Frontal cortex (tissue), 4 donors: ENCODE measurements at places on chromosomes 4 and X.

GRCh38 chrX:154661899-154662298 lies 8.5 kb upstream of the CTAG2 start:
- no peak for DNase-seq

DNA sequence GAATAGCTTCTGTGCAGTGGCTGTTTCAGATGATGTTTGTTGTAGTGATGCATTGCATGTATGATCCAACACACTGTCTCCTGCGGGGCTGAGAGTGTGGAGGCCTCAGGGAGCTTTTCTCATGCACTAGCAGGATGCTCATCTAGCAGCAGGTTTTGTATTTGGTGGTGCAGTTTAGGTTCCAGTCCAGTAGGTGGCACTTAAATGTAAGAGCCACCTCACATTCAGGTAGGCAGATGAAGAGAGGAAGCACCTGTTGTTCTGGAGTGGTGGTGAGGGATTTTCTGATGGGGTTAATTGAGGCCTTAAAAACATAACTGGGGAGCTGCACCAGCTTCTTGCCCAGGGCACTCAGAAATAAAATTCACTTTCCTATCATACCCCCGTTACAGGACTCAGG lies 300.9 kb downstream of the SPIN4 start:
- no peak for DNase-seq

GRCh38 chr4:13642170-13642950 lies 14.8 kb upstream of the BOD1L1 start:
- DNase-seq, result no peak

GRCh38 chr4:142405021-142405694 lies 440.9 kb downstream of the INPP4B start:
- DNase-seq, result no peak

DNA sequence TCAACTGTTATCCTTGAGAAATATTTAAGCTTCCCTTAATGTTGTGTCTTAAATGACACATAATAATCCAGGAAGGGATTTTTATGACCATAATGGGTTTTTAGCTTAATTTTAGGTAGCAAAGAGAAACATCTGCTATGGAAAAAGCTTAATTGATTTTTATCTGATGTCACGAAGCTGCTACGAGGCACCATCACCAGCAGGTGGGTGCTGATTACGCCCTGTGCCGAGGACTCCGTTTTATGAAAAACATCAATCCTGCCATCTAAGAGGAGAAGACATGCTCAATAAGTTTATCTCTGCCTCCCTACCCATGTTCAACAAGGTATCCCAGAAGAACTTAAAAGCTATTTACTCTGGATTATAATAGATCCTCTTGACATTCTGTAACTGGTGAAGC lies 280.6 kb upstream of the ZFP42 start:
- DNase-seq, result no peak

DNA sequence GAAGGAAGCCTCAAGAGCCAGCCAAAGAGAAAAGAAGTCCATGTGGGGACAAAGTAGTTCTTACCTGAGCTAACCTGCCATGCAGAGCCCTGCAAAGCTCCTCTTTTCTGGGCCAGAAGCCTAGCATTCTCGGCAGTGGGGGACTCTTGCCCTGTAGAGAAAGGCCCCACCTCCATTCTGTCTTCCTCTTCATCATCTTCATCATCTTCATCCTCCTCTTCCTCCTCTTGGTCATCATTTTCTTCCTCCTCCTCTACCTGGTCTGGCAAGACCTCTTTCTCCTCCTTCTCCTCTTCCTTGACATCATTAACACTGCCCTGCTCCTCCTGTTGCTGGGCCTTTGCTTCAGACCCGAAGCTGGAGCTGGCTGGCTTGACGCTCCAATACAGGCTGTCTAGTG lies 16.7 kb downstream of the LAS1L start:
- DNase-seq, result no peak

DNA sequence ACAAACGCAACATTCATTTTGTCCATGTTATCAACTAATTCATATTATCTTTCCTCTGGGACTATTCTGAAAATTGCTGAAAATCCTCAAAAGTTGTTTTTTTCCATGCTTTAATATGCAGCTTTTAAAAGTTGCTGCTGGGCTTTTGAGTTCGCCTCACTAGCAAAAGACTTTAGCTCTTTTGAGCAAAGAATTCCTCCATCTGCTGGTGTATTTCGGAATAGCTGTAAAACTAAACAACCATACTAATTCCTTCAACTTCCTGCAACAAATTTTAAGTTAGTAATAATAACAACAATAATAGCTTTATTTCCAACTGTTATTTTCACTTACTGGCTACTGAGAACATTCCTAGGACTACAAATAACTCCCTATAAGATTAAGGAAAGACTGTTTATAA lies 124.5 kb upstream of the PLAC1 start:
- no peak for DNase-seq

DNA sequence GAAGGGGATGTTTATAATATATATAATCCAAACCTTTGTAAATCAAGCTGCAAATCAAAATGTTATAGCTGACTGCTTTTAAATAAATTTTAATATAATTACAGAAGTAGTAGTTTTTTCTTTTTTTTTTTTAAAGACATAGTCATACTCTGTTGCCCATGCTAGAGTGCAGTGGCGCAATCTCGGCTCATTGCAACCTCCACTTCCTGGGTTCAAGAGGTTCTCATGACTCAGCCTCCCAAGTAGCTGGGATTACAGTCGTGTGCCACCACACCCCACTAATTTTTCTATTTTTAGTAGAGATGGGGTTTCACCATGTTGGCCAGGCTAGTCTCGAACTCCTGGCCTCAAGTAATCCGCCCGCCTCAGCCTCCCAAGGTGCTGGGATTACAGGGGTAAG lies 178.7 kb downstream of the FBXW7 start:
- no peak for DNase-seq

DNA sequence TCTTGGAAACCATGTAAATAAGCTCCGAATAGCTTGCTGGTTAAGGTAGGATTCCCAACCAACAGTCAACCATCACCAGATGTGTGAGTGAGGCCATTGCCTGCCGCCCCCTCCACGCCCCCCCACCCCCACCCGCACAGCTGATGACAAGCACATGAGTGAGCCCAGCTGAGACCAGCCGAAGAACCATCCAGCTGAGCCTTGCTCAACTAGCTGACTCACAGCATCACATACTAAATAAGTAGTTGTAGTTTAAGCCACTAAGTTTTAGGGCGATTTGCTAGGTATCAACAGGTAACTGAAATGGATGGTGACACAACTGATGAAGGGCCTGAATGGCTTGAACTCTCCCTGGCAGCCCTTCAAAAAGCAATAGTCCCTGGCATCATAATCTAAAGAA lies 1.6 kb upstream of the CCDC149 start:
- no peak for DNase-seq

- DNase-seq, result no peak
Observed at GRCh38 chr4:105215609-105216313, 69.1 kb downstream of the TET2 start.

GRCh38 chr4:156558373-156559025 lies 413.1 kb downstream of the PDGFC start:
- DNase-seq, result no peak

DNA sequence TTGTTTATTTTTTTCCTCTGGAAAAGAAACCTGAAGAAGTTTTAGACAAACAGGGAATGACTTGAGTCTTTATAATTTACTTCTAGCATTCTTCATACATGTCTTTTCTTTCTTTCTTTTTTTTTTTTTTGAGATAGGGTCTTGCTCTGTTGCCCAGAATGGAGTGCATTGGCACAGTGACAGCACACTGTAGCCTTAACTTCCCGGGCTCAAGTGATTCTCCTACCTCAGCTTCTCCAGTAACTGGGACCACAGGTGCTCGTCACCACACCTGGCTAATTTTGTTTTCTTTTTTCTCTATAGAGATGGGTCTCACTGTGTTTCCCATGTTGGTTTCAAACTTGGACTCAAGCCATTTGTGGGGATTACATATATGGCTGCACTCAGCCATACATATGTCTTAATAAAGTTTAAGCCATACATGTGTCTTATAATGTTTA lies 71.8 kb downstream of the RAPGEF2 start:
- no peak for DNase-seq

DNA sequence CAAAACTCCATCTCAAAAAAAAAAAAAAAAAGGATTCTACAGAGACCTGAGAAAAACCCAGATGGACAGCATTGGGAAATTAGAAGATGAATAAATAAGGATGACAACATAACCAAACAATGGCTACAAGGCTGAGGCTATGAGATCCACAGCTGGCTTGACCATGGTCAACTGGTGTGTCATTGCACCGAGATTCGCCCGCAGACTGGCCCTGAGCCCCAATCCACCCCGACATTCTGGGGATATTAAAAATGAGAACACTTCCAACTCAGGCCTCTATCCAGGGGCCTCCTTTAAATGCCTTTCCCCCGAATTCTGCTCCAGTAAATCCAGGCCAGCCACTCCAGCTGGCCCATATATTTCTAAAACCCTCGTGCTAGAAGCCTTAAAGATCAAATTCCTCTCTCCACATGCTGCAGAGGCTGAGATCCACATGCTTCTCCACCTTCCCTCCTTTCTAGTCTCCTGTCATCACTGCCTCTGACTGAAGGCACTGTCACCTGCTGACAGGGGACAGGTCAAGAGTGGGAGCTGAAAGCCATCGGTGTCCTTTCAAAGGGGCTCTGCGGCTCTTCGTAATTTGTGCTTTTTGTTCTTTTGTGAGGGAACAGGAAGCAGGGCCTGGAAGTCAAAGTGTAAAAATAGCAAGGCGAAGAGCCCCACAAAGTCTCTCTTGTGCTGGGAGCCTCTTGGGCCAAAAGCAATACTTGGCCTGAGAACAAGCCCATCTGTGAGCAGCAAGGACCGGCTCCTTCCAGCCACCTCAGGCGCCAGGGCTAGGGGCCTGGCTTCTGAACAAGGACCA lies 203.7 kb downstream of the NSUN7 start:
- DNase-seq, result no peak

GRCh38 chr4:128347930-128348660 lies 60.5 kb upstream of the PGRMC2 start:
- no peak for DNase-seq

- no peak for DNase-seq
Observed at GRCh38 chrX:154412468-154412867, 1.1 kb downstream of the TAFAZZIN start.

DNA sequence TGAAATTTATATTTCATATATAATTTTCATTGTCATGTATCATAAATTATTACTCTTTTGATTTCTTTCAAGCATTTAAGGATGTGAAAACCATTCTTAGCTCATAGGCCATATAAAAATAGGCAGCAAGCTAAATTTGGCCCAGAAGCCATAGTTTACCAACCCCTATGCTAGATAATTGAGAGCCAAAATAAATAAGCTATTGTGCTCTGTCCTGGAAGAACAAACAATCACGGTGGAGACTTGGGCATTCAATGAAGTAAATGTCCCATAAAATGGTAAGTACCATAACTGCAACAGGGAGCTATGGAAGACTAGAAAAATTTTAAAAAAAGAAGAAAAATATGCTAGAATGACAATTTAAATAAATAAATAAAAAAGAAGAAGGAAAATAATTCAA lies 60.9 kb upstream of the PACRGL start:
- no peak for DNase-seq

GRCh38 chr4:128697323-128697722 lies 112.2 kb upstream of the JADE1 start:
- no peak for DNase-seq

DNA sequence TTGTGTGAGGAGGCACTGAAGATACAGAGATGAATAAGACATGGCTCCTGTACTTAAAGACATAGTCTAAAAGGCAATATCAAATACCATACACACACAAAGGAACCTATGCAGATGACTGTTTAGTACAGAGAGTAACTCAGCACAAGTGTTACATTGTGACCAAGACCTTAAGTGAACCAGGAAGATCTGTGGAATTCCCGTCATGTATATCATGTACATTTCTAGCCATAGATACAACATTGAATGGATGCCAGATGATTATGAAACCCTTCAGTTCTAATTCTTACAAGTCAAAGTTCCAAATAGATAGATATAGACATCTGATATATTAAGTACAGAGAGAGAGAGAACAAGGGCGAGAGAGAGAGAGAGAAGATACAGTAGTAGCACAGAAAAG lies 73.2 kb downstream of the PAK3 start:
- DNase-seq, result no peak

DNA sequence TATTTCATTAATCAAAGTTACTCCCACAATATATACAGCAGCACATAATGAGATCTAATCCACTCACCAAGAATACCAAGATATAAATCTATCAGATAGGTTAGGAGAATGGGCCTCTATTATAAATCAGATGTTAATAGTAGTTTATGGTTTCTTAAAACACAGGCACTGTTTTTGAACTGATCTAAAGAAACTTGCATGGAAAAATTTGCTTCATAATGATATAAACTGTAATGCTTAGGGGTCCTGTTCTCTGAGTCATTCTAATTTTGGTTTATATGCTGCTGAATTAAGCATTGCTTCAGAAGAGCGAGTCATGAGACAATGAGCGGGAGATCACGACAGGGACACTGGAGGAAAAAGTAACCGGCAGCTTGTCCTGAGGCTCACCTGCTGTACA lies 113.3 kb upstream of the OTUD4 start:
- no peak for DNase-seq

- DNase-seq, result no peak
Observed at GRCh38 chrX:56804867-56805266, 75.8 kb downstream of the NBDY start.

GRCh38 chr4:1494416-1495315 lies 88.4 kb upstream of the NKX1-1 start:
- DNase-seq, result no peak

DNA sequence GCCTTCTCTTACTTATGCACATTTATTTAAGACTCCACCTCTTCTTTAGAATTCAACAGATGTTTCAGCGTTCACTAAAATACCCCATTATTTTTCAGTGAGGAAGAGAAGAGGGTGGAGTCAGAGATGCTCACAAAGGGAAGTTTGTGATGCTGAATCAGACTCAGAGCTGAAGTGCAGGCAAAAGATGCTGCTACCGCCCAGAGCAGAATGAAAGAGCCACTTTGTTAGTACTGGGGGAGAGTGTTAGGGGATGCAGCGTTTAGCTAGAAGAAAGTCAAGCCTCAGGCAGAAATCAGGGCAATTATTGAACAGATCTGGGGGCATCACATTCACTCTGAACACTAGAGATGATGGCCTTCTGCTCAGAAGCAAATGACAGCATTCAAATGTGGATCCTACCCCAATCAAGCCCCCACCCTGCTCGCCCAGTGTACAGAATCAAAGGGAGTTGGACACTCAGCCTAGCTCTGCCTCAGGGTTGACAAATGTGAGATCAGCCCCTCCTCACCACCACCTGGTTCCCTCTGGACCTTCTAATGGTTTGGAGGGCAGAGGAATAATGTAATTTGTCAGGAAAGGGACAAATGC lies 138.3 kb downstream of the UNC5C start:
- DNase-seq, result no peak

GRCh38 chrX:9785944-9786797 lies at the start of gene SHROOM2:
Gene SHROOM2 (plus strand): TSS chrX:9786429. CDS start chrX:9786546, 117 bp downstream.
- no peak for DNase-seq

DNA sequence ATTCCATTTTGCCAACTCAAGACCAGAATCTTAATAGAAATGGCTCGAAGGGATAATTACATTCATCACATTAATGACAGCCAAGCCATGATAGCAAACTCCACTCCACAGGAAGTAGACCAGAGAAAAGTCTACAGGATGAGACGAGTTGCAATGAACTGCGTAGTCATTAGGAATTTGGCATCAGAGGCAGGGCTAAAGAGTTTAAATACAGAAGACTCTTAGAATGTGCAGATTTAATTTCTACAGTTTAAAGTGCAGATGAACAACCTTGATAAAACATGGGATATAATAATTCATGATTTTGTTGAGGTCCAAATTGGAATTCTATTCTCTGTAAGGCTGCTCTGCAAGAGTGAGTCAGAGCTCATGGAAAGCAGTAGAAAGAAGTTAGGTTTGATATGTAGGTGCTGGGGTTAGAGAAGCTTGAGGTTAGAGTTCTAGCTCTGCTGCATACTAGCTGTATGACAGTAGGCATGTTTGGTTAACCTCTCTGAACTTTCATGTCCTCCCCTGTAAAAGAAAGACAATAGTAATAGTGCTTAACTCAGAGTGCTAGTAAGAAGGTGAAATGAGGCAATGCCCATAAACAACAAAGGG lies 32.2 kb downstream of the LNX1 start:
- DNase-seq, result no peak
